A172 (cell line): ENCODE measurements at places on chromosomes 2 and 18.
A peak's percentile ranks its signal among the peaks of the same experiment; 100 is the strongest.

DNA sequence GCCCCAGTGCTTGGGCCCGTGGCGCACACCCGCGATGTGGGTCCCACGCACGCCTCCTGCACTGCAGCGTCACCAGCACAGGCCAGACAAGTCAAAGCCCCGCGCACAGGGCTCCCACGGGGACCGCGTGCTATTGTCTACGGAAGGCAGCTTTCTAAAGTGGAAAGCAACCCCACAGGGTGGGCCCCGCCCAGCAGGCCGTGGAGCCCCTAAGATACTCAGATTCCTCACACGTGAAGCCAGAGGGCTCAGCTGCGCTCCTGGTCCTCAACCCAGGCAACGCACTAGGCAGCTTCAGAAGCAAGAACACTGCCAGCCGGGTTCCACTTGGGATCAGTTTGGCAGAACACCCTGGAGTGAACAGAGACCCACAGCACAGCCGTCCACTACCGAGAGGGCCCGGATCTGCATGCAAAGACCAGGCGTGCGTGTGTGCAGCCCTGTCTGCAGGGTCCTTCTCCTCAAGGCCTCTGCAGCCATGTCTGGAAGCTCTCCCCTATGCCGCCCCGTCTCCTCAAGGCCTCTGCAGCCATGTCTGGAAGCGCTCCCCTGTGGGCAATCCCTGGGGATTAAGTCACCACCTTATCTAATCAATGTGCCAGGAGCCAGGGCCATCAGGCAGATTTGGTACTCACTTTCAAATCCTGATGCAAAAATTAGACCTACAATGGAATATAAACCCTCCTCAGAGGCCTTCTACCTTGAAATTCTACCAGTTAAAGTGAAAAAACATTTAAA is 231.3 kb downstream of the HDAC4 start:
- no peak for DNase-seq

DNA sequence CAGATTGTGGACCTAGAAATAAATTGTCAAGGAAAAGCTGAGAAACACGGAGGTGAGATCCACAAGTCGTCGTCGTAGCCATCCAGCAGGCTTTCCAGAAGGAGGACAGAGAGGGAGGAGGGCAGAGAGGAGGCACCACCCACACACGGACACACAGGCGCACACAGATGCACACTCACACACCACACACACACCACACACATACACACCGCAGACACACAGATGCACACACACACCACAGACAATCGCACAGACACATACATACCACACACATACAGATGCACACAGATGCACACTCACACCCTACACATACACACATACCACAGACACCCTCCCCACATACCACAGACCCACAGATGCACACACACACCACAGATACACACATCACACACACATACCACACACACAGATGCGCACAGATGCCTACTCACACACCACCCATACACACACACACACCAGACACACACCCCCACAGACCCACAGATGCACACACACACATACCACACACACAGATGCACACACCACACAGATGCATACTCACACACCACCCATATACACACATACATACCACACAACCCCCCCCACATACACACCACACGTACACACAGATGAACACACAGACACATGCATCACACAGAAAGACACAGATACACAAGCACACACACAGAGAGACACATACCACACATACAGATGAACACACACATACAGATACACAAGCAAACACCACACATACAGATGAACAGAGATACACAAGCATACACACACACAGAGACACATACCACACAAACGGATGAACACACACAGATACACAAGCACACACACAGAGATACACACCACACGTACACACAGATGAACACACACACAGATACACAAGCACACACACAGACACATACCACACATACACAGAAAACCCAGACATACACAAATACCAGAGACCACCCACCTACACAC is 12.7 kb upstream of the BOK start:
- no peak for DNase-seq

- no peak for DNase-seq
Measured at GRCh38 chr2:207930747-207931146, 94.6 kb downstream of the PLEKHM3 start.

DNA sequence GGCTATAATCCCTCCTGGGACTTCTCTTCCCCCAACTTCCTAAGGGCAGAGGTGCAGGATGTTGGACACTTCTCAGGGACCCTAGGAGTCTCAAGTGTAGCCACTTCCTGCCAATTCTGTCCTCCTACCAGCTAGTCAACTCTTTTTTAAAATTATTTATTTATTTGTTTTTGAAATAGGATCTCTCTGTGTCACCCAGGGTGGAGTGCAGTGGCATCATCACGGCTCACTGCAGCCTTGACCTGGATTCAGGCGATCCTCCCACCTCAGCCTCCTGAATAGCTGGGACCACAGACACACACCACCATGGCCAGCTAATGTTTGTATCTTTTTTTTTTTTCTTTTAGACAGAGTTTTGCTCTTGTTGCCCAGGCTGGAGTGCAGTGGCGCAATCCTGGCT is 11.5 kb downstream of the SFTPB start:
- no peak for DNase-seq

DNA sequence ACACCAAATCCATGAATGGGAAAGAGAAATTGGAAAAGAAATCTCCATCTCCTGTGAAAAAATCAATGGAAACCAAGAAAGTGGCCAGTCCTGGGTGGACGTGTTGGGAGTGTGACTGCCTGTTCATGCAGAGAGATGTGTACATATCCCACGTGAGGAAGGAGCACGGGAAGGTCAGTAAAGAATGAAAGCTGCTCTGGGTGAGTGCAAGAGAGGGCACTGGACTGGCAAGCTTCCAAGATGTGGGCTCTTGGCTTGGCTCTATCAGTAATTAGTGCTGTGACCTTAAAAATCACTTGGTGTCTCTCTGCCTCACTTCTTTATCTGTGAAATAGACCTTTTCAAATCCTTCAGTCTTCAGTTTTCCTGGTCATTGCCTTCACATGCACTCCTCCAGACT is 89.0 kb downstream of the ZNF532 start:
- no peak for DNase-seq

DNA sequence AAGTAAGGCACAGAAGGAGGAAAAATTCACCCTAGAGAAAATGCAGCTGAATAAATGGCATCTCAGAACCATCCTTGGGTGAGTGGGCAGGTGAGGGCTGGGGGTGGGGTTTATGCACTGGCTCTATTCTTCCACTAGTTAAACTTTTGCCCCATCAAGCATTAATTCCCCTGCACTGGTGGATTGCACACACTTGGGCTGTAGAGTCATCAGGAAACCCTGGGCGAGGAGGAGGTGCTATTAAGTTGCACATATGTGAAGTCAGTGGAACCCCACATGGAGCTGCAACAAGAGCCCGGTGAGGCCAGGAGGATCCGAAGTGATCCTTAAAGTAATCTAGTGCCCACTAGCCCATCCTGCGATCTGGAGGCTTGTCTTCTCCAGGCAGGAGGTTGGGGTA is 6.8 kb upstream of the DNAJB2 start:
- no peak for DNase-seq

- no peak for DNase-seq
Measured at GRCh38 chr18:49933530-49934128, 120.3 kb upstream of the ACAA2 start.

DNA sequence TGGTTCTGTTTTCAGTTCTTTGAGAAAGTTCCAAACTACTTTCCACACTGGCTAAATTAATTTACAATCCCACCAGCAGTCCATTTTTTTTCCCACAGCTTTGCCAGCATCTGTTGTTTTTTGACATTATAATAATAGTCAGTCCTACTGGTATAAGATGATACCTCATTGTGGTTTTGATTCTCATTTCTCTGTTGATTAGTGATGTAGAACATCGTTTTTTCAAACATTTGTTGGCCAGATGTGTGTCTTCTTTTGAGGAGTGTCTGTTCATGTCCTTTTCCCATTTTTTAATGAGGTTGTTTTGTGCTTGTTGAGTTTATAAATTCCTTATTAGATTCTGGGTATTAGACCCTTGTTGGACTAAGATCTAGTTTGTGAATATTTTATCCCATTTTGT is 376.8 kb upstream of the NT5C1B start:
- no peak for DNase-seq

DNA sequence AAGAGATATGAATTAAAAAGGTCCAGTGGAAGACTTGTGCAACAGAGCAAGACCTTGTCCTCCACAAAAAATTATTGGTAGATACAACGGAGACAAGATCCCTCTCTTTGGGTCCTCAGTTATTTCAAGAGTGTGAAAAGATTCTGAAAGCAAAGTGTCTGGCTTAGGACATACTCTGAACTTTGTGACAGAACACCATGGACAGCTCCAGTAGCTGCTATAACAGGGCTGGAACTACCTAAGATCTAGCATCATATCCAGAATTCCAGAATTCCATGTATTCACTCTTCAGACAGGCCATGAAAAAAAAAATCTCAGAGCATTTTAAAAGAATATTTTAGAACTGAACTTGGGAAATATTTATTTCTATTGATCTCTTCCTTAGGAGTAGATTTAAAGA is 74.8 kb upstream of the ZBTB14 start:
- no peak for DNase-seq

GRCh38 chr18:45626330-45627203 is 11.3 kb downstream of the SLC14A2 start:
- DNase-seq = peak; percentile 71

DNA sequence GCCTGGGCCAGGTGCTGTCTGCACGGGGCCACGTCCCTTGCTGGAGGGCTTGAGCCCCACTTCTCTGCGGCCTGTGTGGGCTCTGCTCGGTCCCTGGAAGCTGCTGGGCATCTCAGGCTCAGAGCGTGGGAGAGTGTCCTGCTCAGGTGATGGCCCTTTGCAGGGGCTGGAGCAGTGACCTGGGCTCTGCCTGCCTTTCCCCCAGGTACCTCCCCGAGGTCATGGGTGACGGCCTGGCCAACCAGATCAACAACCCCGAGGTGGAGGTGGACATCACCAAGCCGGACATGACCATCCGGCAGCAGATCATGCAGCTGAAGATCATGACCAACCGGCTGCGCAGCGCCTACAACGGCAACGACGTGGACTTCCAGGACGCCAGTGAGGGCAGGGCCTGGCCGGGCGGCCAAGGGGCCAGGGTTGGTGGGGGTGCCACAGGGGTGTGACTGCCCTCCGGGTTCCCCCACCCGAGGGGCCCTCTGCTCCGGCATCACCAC is 29.9 kb downstream of the GPC1 start:
- DNase-seq = no peak

DNA sequence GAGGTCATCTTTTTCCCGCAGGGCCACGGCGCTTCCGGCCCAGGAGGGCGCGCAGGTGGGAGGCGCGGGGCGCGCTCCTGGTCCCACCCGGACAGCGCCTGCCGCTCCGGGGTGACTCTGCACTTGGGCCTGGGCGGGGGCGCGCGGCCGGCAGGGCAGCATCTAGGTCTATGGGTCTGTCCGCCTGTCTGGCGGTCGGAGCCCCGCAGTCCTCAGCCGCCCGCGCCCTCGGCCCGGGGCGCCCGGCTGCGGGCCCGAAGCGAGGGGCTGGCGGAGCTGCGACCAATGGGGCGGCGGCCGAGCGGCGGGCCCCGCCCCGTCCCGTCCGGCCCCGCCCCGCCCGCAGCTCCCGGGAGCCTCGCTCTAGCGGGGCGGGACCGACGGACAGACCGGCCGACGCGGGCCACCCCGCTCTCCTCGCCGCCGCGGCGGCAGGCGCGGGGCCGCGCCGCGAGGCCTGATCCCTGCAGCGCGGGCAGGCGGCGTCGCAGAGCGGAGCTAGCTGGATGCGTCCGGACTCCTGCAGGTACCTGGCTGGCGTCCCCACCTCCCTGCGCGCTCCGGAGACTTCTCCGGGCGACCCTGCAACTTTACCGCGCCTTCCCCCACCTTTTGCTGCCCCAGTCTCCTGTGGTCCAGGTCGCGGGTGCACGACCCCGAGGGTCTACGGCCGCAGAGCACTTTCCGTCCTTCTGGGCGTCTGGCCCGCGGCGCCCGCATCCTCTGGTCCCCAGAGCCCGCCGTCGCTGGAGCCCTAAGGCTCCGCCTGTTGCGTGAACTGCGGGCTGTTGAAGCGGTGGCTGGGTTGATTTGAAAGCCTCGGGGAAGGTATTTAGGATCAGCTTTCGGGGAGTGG is at the start of gene KCNS3:
TSS of gene KCNS3 (plus strand) at position 387 of the 856 bp plus-strand sequence. CDS start 52,342 bp downstream, outside the sequence.
- DNase-seq = no peak

DNA sequence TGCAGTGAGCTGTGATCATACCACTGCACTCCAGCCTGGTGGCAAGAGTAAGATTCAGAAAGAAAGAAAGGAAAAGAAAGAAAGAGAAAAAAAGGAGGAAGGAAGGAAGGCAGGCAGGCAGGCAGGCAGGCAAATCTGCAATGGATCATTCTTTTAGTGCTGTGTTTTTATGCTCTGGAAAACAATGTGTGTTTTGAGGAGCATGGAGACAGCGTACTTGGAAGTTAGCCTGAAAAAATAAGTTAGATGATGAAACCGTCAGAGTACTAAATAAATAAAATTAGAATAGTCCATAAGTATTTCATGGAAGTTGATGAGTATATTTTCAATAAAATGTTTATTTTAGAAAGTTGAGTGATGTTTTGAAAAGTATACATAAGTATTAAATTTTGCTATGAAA is 366.4 kb upstream of the CDH20 start:
- no peak for DNase-seq

- no peak for DNase-seq
Measured at GRCh38 chr2:173942861-173943523, 22.2 kb downstream of the SP3 start.

DNA sequence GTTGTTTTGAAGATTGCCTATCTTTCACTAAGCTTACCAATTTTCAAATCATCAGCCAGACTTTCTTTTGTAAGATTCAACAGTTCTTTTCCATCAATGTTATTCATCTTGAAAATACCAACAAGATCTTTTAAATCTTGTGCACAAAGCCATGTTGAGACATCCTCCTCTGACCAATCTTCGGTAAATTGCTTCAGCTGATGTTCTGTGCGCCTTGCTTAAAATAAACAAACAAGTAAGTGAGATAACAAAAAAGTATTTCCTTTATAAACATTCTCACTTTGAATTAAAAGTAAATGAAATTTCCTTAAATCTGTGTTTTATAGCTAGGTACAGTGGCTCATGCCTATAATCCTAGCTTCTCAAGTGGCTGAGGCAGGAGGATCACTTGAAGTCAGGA is 30.3 kb downstream of the WDSUB1 start:
- no peak for DNase-seq

- peak; percentile 37 for DNase-seq
Measured at GRCh38 chr2:143730155-143730952, 601.1 kb downstream of the ARHGAP15 start.

- peak; percentile 59 for DNase-seq
Measured at GRCh38 chr2:45578056-45578843, 32.8 kb downstream of the SRBD1 start.

DNA sequence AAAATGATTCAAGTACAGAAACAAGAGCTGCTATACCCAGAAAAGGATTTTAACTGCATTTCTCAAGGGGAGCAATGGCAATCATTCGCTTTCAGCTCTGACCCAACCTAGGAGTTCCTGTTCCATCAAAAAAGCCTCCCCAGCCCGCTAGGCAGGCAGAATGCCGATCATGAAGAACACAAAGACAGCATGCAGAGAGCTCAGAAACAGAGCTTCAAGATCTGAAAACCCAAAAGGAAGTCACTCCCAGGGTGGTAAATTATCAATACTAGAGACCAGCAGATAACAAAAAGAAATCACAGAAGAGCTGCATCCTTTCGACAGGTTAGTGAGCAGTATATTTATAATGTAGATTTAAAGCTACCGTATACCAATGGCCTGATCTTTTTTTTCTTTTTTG is 84.8 kb upstream of the CRIM1 start:
- no peak for DNase-seq

GRCh38 chr2:36403675-36404230 is 48.2 kb downstream of the CRIM1 start:
- peak; percentile 92 for DNase-seq

GRCh38 chr18:68665628-68666027 is 49.3 kb downstream of the TMX3 start:
- DNase-seq = no peak
